ENCODE measurements at places on chromosomes 16 and 17.
A peak's percentile ranks its signal among the peaks of the same experiment; 100 is the strongest.

- no peak for DNase-seq
These were observed 12.2 kb downstream of the CD300LD start for GRCh38 chr17:74579900-74580299.

DNA sequence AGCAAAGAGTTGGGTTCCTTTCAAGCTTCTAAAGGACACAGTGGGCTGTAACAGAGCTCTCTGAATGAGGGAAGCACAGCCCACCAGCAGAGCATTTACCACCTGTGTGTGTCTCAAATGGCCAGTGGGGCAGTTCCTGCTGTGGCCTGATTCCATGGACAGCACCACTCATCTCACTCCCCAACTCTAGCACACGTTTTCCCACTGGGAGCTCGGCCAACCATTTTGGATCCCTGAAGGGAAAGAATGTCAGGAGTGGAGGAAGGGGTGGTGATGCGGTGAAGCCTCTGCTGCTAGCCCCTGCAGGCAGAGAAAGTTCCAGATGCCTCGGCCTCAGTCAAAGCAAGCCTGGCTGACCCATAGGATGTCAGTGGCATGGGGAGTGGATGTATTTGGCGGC, 86.6 kb downstream of the PLXDC1 start:
- DNase-seq = no peak

- peak; percentile 64 for DNase-seq
These were observed 4.0 kb upstream of the ABCC3 start for GRCh38 chr17:50630524-50631194.

DNA sequence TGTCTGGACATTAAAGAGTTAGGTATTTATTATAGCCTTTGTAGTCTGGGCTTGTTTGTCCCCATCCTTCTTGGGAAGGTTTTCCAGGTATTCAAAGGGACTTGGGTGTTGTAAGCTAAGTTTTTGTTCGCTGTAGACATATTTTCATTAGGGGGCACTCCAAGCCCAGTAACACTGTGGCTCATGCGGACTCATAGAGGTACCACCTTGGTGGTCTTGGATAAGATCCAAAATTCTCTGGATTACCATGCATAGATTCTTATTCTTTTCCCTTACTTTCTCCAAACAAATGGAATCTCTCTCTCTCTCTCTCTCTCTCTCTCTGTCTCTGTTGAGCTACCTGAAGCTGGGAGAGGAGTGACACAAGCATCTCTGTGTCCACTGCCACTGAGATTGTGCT, 48.9 kb downstream of the ERCC4 start:
- DNase-seq = no peak

DNA sequence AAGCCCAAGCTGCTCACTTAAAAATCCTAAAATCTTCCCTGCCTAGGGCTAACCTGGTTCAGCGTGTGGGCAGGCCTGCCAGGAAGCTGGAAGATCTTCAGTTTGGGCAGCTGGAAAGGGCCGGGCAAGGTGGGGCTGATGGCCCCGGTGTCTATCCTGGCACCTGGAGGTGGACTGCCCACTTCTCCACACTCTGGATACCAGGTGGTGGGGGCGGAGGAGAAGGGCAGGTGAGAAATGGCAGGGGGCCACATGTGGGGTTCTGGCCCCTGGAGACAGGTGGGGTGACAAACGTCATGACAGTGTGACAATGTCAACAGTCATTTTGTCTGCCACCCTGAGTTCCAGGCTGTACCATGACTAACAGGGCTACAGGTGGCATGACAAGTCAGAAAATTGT, 78.5 kb upstream of the C16orf82 start:
- DNase-seq = no peak

- DNase-seq = no peak
These were observed 140.9 kb downstream of the KCNJ2 start for GRCh38 chr17:70310221-70310672.

- no peak for DNase-seq
These were observed 26.0 kb downstream of the DCUN1D3 start for GRCh38 chr16:20874088-20874581.

- DNase-seq = no peak
These were observed 753.9 kb upstream of the EEF2KMT start for GRCh38 chr16:5851393-5851982.

GRCh38 chr17:48749621-48750553, 21.3 kb upstream of the HOXB13 start:
- no peak for DNase-seq

DNA sequence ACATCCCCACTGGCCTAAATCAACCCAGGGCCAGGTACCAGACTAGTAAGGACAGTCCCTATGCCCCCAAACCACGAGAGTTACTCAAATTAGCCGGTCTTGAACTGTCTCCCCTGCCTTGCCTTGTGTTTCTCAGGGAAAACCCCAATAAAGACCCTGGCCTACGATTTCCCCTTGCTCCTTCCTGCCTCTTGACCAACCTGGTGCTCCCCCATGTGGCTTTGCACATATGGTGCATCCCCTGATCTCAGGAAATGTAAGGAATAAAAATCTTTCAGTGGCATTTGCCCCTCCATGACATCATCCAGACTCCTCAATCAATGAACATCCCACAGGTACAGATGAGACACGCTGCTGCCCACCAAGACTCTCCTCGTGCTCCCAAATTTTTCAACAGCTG, 87.9 kb downstream of the ZNF18 start:
- no peak for DNase-seq

- no peak for DNase-seq
These were observed 8.2 kb upstream of the MMP2 start for GRCh38 chr16:55470533-55471371.

GRCh38 chr16:8630255-8630953, 8.9 kb downstream of the METTL22 start:
- DNase-seq = no peak

DNA sequence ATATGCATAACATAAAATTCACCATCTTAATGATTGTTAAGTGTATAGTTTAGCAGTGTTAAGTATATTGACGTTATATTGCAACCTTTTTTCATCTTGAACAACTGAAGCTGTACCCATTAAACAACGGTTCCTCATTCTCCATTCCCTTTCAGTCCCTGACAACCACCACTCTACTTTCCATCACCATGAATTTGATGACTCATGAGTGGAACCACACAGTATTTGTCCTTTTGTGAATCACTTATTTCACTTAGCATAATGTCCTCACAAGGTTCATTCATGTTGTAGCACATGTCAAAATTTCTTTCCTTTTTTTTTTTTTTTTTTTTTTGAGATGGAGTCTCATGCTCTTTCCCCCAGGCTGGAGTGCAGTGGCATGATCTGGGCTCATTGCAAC, 46.0 kb downstream of the HOXB1 start:
- no peak for DNase-seq

DNA sequence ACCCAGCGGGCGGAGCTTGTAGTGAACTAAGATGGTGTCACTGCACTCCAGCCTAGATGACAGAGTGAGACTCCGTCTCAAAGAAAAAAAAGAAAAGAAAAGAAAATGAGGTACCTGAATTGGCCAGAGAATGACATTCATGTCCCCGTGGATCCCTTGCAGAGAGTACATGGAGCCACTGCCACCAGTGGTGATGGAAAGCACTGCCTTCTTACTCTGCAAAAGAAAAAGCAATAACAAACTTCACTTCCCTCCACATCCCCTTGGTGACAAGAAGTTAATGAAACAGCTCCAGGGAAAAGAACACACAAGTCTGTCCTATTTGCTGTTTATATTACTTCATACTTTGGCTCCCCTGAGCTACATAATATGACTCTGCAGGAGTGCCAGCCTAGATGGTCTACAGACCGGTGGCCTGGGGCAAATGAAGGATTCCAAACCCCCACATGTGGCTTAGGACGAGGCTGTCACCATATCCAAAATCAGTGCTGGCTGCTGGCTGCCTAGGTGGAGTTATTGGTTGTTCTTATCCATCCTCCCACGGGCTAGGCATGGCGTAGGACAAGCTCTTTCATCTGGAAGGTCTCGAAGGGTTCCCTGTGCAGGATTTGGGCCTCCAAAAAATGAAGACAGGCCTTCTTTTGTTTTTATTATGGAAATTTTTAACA, 13.3 kb downstream of the NQO1 start:
- no peak for DNase-seq

DNA sequence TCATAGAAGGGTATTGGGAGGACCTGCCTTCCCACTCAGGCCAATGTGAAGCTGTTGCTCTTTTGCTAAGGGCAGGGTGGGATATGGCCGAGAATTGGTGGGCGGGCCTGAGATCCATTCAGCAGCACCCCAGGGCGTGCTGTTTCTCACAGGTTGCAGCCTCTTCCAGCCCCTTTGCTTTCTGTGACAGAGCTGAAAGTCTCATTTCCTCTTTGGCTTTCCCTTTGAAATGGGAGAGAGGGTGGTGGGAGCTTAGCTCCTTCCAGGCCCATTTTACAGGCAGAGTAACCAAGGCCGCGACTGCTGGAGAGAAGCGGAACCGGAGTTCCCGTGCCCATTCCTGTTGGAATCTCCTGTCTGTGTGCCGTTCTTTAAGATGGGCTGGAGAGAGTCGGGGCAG, 183.0 kb downstream of the RAB11FIP4 start:
- no peak for DNase-seq

Measured in activated CD4-positive, alpha-beta T cell treated with anti-CD3 and anti-CD28 coated beads, Interleukin-2, amount 50 U/mL, for 1 hour (primary cell).